ENCODE measurements at places on chromosomes 5 and 9.

- H3K27me3 ChIP-seq: no peaks in the 10 kb centered on the region
- no peak for DNase-seq
These were observed 16.7 kb downstream of the TCF7 start for GRCh38 chr5:134131165-134131564.

DNA sequence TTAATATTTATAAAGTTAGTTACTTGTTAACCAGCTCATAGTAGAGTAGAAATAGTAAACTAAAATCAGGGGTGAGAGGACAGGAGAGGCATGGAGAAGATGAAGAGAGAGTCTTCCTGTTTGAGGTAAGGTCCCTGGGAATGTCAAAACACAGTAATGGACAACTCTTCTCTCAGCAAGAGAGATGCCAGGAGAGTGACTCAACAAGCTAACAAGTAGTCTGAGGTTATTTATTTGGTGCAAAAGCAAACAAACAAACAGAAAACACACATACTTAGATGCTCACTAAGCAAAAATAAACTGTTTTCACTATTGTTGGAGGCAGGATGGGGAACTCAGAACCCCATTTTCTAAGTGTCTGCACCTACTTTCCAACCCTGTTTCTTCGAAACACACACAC is 333.2 kb upstream of the RFX3 start:
- H3K4me3 ChIP-seq: no peak overlapping the region
- H3K27me3 ChIP-seq: no peaks in the 10 kb centered on the region
- H3K4me1 ChIP-seq: no peaks in the 10 kb centered on the region

DNA sequence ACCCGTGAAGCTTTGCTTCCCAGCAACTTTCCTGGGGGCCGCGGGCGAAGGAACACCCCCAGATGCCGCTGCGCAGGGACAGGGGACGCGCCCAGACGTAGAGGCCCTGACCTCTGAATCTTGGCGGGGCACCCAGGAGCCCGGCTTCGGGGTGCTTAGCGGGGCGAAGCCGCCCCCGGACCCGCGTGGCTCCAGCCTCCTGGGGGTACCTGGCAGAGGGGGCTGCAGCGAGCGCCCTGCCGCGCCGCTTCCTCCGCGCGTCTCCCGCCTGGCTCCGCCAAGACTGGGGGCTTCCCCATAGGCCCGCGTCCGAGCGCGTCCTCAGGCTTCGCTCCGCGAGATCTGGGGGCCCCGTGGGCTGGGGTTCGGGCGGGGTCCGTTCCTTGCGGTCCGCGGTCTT is 23.0 kb upstream of the ZNF782 start:
- no peak overlapping the region for H3K27ac ChIP-seq
- no peaks in the 10 kb centered on the region for H3K36me3 ChIP-seq
- DNase-seq: no peak
- peak overlapping the region; percentile 38 for H3K4me3 ChIP-seq
- H3K27me3 ChIP-seq: peaks cover 57% of the 10 kb centered on the region

GRCh38 chr5:160047423-160047822 is 38.5 kb downstream of the TTC1 start:
- H3K27me3 ChIP-seq: no peaks in the 10 kb centered on the region
- no peak for DNase-seq
- H3K4me3 ChIP-seq: no peak overlapping the region

DNA sequence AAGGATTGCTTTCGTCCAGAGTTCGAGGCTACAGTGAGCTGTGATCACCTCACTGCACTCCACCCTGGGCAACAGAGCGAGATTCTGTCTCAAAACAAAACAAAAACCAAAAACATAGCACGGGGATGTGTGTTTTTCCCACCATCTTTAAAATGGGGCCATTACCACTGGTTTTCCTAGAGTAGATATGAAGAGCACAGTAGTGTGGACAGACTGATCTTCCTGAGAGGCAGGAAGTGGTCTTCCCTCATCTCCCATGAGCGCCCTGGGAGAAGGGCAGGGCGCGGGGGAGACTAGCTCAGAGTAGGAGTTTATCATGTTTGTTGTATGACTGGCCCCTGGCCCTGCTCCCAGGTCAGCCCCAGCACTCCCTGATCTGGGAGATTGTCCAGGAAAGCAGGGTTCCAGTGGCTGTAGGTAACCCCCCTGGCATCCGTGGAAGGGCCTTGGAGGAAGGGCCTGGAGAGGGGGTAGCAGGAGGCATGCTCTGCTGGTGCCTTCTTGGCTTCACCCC is 2.3 kb downstream of the SUSD3 start:
- peaks cover 6% of the 10 kb centered on the region for H3K4me1 ChIP-seq
- no peak overlapping the region for H3K4me3 ChIP-seq
- no peaks in the 10 kb centered on the region for H3K27me3 ChIP-seq
- no peak for DNase-seq

- no peak overlapping the region for H3K4me3 ChIP-seq
- no peak for DNase-seq
- H3K4me1 ChIP-seq: peaks cover 50% of the 10 kb centered on the region
- H3K36me3 ChIP-seq: no peaks in the 10 kb centered on the region
- peak overlapping the region; percentile 80 for H3K27ac ChIP-seq
- no peaks in the 10 kb centered on the region for H3K27me3 ChIP-seq
These were observed 20.6 kb downstream of the SHB start for GRCh38 chr9:38048316-38048969.

DNA sequence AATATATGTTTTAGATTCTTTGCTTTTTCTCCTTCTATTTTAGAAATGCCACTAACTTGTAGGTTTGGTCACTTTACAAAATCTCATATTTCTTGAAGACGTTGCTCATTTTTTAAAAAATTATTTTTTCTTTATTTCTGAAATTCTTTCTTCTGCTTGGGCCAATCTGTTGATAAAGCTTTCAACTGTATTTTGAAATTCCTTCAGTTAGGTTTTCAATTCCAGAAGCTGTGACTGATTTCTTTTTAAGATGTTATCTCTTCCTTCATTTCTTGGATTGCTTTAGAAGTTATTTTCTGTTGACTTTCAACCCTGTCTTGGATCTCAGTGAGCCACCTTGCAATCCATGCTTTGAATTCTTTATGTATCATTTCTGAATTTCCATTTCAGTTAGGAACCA is 64.2 kb downstream of the SLC25A46 start:
- no peaks in the 10 kb centered on the region for H3K36me3 ChIP-seq
- no peak overlapping the region for H3K4me3 ChIP-seq
- H3K4me1 ChIP-seq: no peaks in the 10 kb centered on the region
- DNase-seq: no peak

- no peak overlapping the region for H3K4me3 ChIP-seq
- H3K36me3 ChIP-seq: peaks cover 72% of the 10 kb centered on the region
- peak; percentile 11 for DNase-seq
- H3K27ac ChIP-seq: no peak overlapping the region
- H3K4me1 ChIP-seq: no peaks in the 10 kb centered on the region
- no peaks in the 10 kb centered on the region for H3K27me3 ChIP-seq
These were observed 95.5 kb downstream of the CAMSAP1 start for GRCh38 chr9:135811801-135812200.

GRCh38 chr5:84524491-84524890 is 139.8 kb upstream of the EDIL3 start:
- H3K36me3 ChIP-seq: no peaks in the 10 kb centered on the region
- H3K27me3 ChIP-seq: no peaks in the 10 kb centered on the region
- no peak overlapping the region for H3K4me3 ChIP-seq
- no peak overlapping the region for H3K27ac ChIP-seq

DNA sequence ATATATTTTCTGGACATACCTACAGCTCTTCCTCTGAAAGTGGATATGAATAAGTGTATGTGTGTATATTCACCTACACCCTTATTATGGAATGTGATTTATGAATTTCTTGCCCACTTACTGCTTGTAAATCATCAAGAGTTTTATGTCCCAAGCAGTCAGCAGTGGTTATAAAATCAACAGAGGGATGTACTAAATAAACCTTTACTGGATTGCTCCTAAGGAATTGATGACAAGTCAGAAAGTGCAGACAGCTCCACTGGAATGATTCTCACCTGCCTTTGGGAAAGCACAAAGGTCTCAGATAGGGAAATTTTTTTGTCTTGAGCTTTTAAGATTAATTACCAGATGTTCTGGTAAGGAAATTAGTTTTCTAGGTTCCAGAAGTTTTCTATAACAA is 9.3 kb downstream of the TMEM174 start:
- no peak overlapping the region for H3K4me3 ChIP-seq
- H3K27me3 ChIP-seq: peaks cover 61% of the 10 kb centered on the region
- H3K36me3 ChIP-seq: no peaks in the 10 kb centered on the region
- H3K27ac ChIP-seq: no peak overlapping the region
- DNase-seq: no peak

DNA sequence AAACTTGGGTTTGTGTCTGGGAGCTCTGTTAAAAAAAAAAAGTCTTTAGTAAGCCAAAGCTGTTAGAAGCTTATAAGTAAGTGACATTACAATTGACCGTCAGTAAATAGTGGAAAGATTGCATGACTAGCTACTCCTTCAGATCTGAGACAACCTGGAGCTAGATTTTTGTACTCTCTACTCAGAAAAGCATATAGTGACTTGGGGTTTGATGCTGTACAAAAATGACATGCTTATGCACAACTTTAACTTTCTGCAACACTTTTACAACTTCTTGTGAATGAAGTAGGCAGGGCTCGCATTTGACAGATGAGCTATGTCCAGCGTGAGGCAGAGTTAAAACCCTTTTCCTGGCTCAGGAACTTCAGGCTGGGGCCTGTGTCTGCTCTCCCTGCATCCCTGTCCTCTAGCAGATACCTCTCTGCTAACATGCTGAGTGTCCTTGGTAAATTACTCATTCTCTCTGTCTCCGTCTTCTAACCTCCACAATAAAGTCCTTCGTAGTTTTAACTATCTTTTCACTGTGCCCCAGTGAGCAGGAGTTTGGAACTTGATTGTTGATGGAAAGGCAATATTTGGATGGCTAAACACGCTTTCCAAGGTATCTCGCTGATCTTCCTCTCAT is 471 bp upstream of the GHR start:
- DNase-seq: no peak
- no peaks in the 10 kb centered on the region for H3K36me3 ChIP-seq
- H3K4me1 ChIP-seq: no peaks in the 10 kb centered on the region
- peak overlapping the region; percentile 47 for H3K4me3 ChIP-seq
- H3K27ac ChIP-seq: peak overlapping the region; percentile 82

GRCh38 chr9:126236273-126236672 is 90.4 kb upstream of the MVB12B start:
- H3K27me3 ChIP-seq: no peaks in the 10 kb centered on the region
- no peaks in the 10 kb centered on the region for H3K36me3 ChIP-seq
- no peaks in the 10 kb centered on the region for H3K4me1 ChIP-seq
- no peak overlapping the region for H3K4me3 ChIP-seq

GRCh38 chr9:36328798-36329411 is 70.7 kb upstream of the GNE start:
- DNase-seq: no peak
- H3K36me3 ChIP-seq: no peaks in the 10 kb centered on the region
- H3K4me3 ChIP-seq: no peak overlapping the region

- no peaks in the 10 kb centered on the region for H3K36me3 ChIP-seq
- no peak overlapping the region for H3K27ac ChIP-seq
- no peaks in the 10 kb centered on the region for H3K27me3 ChIP-seq
- H3K4me3 ChIP-seq: no peak overlapping the region
These were observed 183.3 kb downstream of the SH3GL2 start for GRCh38 chr9:17761984-17762676.

GRCh38 chr5:32542216-32543059 is 42.9 kb upstream of the SUB1 start:
- DNase-seq: no peak
- H3K36me3 ChIP-seq: no peaks in the 10 kb centered on the region
- H3K4me1 ChIP-seq: peaks cover 22% of the 10 kb centered on the region

DNA sequence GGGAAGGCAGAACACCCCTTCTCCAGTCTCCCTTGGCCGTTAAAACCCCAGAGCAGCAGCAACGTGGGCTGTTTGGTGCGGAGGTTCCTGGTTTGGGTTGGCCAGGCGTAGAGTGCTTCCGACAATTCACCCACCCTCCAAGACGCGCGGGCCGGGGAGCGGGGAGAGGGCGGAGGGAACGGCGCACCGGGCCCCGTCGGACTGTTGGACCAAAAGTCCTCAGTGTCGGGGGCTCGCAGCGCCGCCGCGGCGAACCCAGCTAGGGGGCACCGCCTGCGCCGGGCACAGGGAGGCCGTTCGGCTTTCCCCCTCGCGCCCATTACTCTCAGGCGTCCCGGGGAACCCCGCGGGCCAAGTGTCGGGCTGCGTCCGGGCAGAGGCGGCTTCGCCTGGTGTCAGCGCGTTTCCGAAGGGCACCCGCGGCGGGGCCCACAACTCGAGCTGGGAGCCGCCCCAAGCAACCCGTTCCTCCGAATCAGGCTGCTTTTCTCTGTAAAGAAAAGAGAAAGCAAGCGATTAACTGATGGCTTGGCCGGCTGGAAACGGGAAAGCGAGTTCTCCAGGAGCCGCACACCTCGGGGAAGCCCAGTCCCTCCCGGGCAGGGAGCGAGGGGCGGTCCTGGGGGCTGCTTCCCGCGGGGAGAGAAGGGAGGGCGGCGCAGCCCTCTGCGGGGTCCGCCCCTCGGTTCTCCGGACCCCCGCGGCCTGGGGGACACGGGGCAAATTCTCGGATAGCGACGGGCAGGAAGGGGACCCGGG is 145.5 kb downstream of the ERCC6L2 start:
- peaks cover 69% of the 10 kb centered on the region for H3K27me3 ChIP-seq
- peak; percentile 56 for DNase-seq
- H3K27ac ChIP-seq: peak overlapping the region; percentile 63
- peak overlapping the region; percentile 45 for H3K4me3 ChIP-seq

- no peak for DNase-seq
- peaks cover 22% of the 10 kb centered on the region for H3K27me3 ChIP-seq
- peaks cover 5% of the 10 kb centered on the region for H3K4me1 ChIP-seq
- H3K27ac ChIP-seq: no peak overlapping the region
These were observed 395 bp downstream of the DRD1 start for GRCh38 chr5:175443514-175444059.

- H3K4me1 ChIP-seq: peaks cover 25% of the 10 kb centered on the region
- H3K27me3 ChIP-seq: no peaks in the 10 kb centered on the region
- no peak for DNase-seq
- peak overlapping the region; percentile 84 for H3K27ac ChIP-seq
- H3K36me3 ChIP-seq: no peaks in the 10 kb centered on the region
These were observed 36.4 kb upstream of the RAPGEF6 start for GRCh38 chr5:131671409-131671808.

DNA sequence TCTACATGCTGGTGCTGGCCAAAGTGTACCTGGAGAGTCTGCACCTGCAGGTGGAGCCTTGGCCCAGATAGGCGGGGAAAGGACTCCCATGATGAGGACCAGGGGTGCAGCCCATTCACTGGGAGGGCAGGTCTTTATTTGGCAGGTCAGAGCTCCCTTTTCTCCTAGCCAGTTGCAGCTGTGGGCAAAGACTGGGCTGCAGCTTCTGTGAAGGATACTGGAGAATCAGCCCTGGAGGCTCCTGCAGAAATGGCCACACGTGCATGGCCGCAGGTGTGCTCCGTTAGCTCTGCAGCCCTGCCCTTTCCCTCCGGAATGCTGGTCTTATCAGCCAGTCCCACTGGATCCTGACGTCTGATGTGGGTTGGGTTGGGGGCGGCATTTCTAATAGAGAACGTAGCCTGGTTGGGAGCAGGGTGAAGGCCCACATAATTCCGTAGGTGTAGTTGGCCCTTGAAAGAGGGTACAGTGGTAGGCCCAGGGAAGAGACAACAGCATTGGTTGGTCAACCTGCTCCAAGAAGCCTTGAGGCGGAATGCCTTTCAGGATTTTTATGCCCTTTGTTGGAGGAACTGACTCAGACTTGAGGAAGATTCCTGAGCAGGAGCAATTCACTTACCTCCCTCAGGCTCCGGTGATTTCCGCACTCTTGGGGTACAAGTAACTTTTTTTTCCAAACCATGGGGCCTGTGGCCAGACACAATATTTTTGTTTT is 22.0 kb upstream of the TIFAB start:
- no peak for DNase-seq
- H3K27ac ChIP-seq: no peak overlapping the region
- no peak overlapping the region for H3K4me3 ChIP-seq
- no peaks in the 10 kb centered on the region for H3K4me1 ChIP-seq
- H3K27me3 ChIP-seq: peaks cover 80% of the 10 kb centered on the region

All from left lung (tissue), 14 donors.